ENCODE measurements at places on chromosomes 6 and 20. TPM values are rescaled to one million over a fixed set of nuclear protein-coding genes. Genes with fewer than 3 reads are reported as not detected.

GRCh38 chr6:118902726-118903125, 8.8 kb downstream of the ASF1A start:
- DNase-seq = no peak

- no peak for DNase-seq
Measured at GRCh38 chr6:29593199-29593855, 8.4 kb downstream of the OR2H2 start.

GRCh38 chr6:156379392-156380289, 397.5 kb upstream of the ARID1B start:
- DNase-seq = no peak

- no peak for DNase-seq
Measured at GRCh38 chr6:151959086-151959485, 151.6 kb downstream of the ESR1 start.

PI3 gene
- not detected for total RNA-seq

All from kidney epithelial cell (primary cell).